Stimulated activated CD8-positive, alpha-beta memory T cell treated with anti-CD3 and anti-CD28 coated beads, Interleukin-15, amount 100 ng/mL, for 4 hours (primary cell): ENCODE measurements at places on chromosomes 2 and 18.

DNA sequence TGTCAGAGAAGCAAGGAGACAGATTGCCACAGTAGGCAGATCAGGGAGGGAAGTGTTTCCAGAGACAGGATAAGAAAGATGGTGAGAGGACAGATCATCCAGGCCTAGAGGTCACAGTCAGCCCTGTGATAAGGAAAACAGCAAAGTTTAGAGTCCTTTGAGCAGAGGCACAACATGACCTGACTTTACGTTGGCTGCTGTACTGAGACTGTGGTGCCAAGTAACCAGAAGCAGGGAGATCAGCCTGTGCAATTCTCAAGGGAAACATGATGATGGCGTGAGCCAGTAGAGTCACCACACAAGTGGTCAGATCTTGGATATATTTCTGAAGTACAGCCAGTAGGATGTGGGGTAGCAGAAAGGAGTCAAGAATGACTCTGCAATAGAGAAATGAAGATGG, 43.7 kb downstream of the SMC6 start:
- no peak for DNase-seq

GRCh38 chr2:66440708-66441497, 6.0 kb downstream of the MEIS1 start:
- no peak for DNase-seq

DNA sequence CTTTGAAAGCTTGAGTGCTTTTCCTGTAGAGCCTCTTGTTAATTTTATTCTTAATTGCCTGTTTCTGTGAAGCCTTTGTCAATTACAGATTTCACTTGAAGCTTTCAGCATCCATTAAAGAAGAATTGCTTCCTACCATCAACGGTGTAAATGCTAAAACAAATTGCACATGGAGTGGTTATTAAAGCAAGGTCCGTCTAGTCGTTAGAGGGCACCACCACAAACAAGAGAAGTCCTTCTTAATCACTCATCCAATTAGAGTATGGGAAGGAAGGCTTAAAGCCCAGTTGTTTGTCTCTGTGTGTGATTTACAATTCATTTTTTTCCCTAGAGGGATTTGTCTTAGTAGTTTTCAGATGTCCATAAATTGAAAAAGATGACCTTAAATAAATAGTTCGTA, 1.6 kb downstream of the KCNJ3 start:
- no peak for DNase-seq

DNA sequence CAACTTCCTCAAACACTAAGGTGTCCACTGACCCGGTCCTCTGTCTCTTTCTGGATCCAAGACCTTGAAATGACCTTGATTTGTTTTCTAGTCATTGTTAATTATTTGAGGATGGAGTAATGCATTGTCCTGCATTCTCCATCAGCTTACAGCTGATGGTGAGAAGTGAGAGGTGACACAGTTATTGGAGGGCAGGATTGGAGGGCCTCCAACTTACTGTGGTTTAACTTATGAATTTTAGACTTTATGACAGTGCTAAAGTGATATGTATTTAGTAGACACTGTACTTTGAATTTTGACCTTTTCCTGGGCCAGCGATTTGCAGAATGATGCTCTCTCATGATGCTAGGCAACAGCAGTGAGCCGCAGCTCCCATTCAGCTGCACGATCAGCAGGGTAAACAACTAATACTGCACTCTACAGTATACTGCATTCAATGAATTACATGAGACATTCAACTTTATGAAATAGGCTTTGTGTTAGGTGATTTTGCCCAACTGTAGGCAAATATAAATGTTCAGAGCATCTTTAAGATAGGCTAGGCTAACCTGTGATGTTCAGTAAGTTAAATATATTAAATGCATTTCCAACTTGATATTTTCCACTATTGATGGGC, 200.0 kb upstream of the MEX3C start:
- no peak for DNase-seq

- DNase-seq = no peak
Measured at GRCh38 chr2:64838817-64839216, 150.4 kb upstream of the SLC1A4 start.

GRCh38 chr18:62937065-62937464, 221.7 kb downstream of the PHLPP1 start:
- no peak for DNase-seq

DNA sequence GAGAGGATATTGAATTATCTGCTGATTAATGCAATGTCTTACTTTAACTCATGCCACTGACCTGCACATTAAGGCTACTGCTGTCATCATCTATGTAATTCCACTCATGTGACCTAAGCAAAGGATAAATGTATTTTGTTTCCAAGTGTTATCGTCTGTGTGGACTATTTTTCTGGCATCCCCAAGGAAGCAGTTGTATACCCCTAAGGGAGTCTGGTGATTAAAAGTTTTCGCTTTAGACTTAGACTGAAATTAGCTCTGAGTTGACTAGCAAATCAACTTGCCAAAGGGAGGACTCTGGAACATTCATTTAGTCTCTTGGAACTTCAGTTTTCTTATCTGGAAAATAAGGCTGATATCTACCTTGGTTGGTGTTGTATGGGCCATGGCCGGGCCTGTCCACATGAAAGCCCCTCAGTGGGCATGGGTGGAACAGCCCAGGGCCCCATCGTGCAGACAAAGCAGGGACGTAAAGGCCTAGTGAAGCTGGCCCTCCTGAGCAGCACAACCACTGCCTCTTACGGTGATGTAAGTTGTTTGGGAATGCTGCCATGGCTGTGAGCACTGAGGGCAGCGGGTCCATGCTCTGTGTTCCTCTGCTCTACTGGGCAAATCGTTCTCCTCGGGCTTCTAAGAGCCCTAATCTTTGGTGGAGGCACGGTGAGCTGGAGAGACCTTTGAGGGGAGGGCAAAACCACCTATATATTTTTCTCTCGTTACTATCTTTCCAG, 144.4 kb upstream of the RNF152 start:
- no peak for DNase-seq

- DNase-seq = no peak
Measured at GRCh38 chr2:218569661-218570500, 1.2 kb downstream of the CNOT9 start.

GRCh38 chr18:8662560-8663255, 42.6 kb upstream of the MTCL1 start:
- DNase-seq = no peak

GRCh38 chr2:69565431-69565839, 78.1 kb downstream of the AAK1 start:
- peak; percentile 46 for DNase-seq

- no peak for DNase-seq
Measured at GRCh38 chr2:45278365-45279078, 269.3 kb upstream of the SIX2 start.

GRCh38 chr2:218026244-218026643, 23.4 kb upstream of the TNS1 start:
- DNase-seq = no peak

- no peak for DNase-seq
Measured at GRCh38 chr2:3422161-3422779, 42.8 kb downstream of the TRAPPC12 start.

DNA sequence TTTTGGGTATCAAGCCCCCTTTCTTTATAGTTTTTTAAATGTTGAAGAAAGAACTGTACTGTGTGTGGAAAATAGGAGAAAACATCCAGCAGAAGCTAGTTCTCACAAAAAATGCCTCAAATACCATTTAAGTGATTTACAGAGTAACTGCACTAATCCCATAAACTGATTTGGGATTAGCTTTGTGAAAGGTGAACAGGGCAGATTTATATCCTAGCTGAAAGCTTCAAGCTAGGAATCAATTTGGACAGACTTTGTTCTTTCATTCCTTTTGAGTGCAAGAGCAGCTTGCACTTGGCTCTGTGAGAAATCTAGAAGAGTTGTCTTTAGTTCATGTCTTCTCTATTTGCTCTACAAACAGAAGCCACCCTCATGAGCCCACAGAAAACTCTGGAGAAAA, 183.9 kb upstream of the VRK2 start:
- DNase-seq = no peak

GRCh38 chr2:227461811-227462461, 10.0 kb upstream of the AGFG1 start:
- DNase-seq = no peak
